ENCODE measurements at places on chromosomes 7 and 10.

- no peak for DNase-seq
These were observed 3.8 kb upstream of the CRCP start for GRCh38 chr7:66110856-66111255.

DNA sequence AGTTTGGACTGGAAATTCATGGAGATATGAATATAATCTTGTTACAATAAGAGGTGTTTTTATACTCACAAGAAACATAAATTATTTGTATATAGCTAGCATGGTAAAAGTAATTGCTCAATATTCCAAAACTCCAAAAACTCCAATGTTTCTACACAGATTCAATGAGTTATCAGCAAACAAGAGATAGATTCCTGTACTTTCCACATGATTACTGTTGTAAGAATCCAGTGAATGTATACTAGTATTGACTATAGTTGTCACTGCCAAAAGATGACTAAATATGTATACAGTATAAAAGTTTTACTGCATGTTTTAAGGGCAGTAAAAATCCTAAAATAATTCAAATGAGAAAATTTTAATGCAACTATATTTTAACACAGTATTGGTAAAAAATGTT, 10.7 kb downstream of the ATOH7 start:
- DNase-seq: no peak

DNA sequence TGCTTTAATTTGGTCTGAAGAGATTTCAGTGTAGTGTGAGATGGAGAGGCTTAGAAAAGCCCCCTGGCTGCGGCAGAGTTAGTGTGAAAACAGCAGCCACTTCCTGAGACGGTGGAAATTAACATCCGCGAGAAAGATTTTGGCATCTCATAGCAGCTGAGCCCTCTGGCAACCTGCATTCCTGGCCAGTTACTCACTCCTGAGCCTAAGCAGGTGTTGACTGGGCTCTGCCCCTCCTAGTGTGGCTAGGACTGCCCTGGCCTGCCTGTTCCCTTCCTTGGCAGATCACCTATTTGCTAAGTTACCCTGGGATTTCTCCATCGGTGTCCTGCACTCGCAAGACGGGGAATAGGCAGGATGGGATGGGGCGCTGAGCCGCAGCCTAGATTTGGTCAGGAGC, 57.6 kb upstream of the LMTK2 start:
- no peak for DNase-seq

DNA sequence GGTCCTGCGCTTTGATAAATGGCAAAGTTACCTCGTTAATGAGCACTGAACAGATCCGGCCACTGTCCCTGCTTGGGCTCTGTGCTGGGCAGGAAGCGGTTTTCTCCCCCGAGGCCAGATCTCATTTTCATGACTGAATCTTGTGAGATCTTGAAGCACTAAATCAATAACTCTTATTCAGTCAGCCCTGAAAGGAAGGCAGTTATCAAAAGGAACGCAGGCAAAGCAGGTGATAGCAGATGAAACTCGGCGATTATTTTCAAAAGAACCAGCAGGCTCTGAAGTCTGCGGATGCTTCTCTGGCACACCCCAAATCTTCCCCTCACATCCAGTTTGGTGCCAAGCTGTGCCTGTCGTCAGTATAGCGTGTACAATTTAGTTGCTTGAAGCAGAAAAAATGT, 228.7 kb downstream of the BAMBI start:
- DNase-seq: no peak

DNA sequence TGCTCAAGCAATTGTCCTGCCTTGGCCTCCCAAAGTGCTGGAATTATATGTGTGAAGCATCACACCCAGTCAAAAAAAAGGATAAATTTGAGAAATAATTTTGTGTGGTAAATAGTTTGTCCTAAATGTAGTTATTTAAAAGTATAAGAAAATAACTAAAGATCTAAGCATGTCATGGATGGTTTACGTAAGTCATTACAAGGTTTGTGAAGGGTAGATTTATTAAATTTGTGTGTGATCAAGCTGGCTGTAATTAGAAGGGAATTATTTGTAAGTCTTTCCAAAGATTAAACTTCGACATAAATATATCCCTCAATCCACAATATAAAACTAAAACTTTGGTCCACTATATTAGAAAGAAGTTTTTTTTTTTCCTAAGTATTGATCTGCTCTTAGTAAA, 28.6 kb downstream of the ORC5 start:
- DNase-seq: no peak

DNA sequence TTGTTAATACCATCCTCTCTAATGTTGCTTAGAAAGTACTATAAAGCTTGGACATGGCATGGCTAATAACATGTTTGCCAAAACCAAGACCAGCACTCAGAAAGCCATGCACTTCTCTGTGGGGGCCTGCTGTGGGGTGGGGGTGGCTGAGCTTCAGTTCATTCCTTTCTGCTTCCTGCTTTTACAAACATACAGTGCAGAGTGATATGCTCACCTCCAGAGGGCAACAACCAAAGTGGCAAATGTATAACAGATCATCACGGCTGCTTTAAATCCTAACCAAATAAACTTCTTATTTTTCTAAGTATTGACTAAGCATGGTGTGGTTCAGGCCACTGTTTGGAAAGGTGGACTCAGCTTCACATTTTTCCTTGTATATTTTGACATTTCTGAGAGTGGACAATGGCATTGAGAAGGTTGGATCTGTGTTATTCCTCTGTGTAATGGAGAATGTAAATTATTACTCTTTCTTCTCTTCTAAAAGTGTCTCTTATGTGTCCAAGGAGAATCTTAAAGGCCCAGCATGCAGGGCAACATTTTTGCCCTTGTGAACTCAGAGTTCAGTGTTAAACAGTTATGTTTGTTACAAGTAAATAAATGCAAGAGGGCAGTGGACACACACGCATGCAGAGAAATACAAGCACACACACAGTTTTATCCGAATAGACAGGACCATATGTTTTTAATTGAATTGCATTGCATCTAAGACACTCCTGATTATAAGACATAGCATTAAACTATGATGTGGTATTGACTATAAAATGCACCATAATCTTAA, 186.1 kb downstream of the HERPUD2 start:
- DNase-seq: no peak

Measured in pons (tissue), 1 donor.